ENCODE measurements at places on chromosomes 16 and 17.
A peak's percentile ranks its signal among the peaks of the same experiment; 100 is the strongest.

GRCh38 chr17:50550661-50551432 lies 3.9 kb downstream of the SPATA20 start:
- no peaks in the 10 kb centered on the region for H3K27me3 ChIP-seq
- DNase-seq = no peak
- no peaks in the 10 kb centered on the region for H3K4me1 ChIP-seq
- no peak overlapping the region for H3K4me3 ChIP-seq

- H3K4me1 ChIP-seq = no peaks in the 10 kb centered on the region
- no peak for DNase-seq
- H3K27me3 ChIP-seq = no peaks in the 10 kb centered on the region
- peaks cover 41% of the 10 kb centered on the region for H3K36me3 ChIP-seq
- H3K4me3 ChIP-seq = no peak overlapping the region
Measured at GRCh38 chr16:58010886-58011285, 9.7 kb downstream of the USB1 start.

DNA sequence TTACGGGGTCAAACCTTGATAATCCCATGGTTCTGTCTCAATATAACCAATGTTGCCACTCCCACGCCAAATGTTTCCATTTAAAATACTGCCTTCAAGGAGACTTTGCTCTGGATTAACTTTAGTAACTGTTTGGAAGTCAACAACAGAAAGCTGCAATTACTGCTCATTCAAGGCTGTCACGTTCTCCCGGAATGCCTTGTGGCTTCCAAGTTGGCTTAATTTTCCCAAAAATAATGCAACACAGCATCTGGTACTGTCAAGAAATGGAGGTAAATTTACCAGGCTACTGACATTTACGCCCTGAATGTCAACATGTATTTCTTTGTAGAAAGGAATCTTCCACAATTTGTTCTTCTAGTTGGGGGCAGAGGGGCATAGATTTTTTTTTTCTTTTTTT lies 38.2 kb downstream of the GPRC5B start:
- no peaks in the 10 kb centered on the region for H3K36me3 ChIP-seq
- H3K4me1 ChIP-seq = no peaks in the 10 kb centered on the region
- H3K27ac ChIP-seq = no peak overlapping the region
- no peak overlapping the region for H3K4me3 ChIP-seq
- DNase-seq = no peak
- H3K27me3 ChIP-seq = no peaks in the 10 kb centered on the region

GRCh38 chr16:21223787-21224186 lies 9.7 kb upstream of the ANKS4B start:
- no peak for DNase-seq
- peaks cover 7% of the 10 kb centered on the region for H3K27me3 ChIP-seq
- H3K27ac ChIP-seq = no peak overlapping the region

DNA sequence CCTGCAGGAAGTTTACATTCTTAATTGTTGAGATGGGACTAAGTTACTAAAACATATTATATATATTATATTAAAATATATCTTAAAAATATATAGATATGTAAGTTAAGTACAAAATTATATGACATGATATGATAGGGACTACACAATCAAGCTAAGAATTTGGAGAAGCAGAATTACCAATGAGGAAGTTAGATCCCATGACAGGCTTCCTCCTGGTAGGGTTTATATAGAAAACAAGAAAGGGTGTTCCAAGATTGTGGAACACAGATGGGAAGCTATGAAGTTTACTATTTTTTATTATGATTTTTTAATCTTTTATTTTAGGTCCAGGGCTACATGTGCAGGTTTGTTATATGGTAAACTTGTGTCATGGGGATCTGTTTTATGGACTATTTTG lies 260.8 kb upstream of the ZFHX3 start:
- no peak overlapping the region for H3K4me3 ChIP-seq
- H3K27ac ChIP-seq = no peak overlapping the region
- H3K27me3 ChIP-seq = no peaks in the 10 kb centered on the region
- H3K36me3 ChIP-seq = no peaks in the 10 kb centered on the region
- H3K4me1 ChIP-seq = no peaks in the 10 kb centered on the region

- H3K36me3 ChIP-seq = no peaks in the 10 kb centered on the region
- peaks cover 15% of the 10 kb centered on the region for H3K27me3 ChIP-seq
- H3K4me3 ChIP-seq = no peak overlapping the region
Measured at GRCh38 chr16:10839279-10839666, 20.7 kb upstream of the TVP23A start.

DNA sequence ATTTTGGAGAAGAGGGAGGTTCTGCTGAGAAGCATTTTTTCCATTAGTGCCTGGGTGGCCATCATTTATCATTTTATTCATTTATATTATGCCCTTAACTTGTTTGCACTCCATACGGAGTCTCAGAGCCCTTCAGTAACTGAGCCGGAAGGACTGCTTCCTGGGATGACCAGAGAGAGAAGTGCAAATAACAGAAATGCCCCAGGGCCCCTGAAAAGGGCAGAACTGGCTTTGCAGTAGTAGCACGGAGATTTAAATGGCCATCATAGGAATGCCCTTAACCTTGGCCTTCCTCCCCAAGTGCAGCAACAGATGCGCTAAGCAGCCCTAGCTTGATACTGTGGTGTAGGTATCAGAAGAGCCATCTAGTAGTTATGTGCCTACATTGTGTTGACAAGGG lies 58.5 kb downstream of the NUP93 start:
- peaks cover 9% of the 10 kb centered on the region for H3K36me3 ChIP-seq
- no peak overlapping the region for H3K4me3 ChIP-seq
- no peaks in the 10 kb centered on the region for H3K4me1 ChIP-seq
- H3K27ac ChIP-seq = no peak overlapping the region
- no peaks in the 10 kb centered on the region for H3K27me3 ChIP-seq

DNA sequence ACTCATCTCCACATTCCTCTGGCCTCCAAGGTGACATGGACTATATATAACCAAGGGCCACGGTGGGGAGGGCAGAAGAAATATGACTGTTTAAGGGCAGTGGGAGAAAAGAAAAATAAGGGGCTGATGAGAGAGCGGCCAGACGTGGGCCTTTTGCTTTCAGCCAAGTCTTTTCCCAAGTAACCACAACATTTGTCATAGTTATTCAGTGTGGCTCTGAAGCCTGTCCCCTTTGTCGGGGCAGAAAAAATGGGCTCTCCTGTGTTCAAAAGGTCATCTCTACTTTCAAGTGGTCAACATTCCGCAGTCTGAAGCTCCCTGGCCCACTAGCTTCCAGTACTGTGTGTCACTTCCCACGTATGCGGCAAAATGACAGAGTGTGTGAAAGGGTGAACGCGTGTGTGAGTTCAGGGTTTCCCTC lies 245.4 kb downstream of the NTN1 start:
- no peaks in the 10 kb centered on the region for H3K4me1 ChIP-seq
- H3K4me3 ChIP-seq = no peak overlapping the region
- no peak overlapping the region for H3K27ac ChIP-seq
- no peak for DNase-seq
- no peaks in the 10 kb centered on the region for H3K36me3 ChIP-seq

DNA sequence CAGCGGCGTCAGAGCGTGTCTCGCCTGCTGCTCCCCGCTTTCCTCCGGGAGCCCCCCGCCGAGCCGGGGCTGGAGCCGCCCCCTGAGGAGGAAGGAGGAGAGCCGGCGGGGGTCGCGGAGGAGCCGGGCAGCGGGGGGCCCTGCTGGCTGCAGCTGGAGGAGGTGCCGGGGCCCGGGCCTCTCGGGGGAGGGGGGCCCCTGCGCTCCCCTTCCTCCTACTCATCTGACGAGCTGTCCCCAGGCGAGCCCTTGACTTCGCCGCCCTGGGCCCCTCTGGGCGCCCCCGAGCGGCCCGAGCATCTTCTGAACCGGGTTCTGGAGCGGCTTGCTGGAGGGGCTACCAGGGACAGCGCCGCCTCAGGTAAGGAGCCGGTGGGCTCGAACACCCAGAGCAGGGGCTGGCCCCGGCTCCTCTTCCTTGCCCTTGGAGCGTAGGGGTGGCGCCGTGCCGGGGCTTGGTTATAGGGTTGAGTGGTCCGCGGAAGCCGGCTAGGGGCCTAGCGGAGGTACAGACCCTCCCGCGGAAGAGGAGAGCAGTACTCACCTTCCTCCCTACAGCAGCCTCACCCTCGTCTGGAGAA lies 841 bp downstream of the RAPGEFL1 start:
- no peak for DNase-seq
- H3K27ac ChIP-seq = no peak overlapping the region
- peaks cover 21% of the 10 kb centered on the region for H3K4me1 ChIP-seq
- peaks cover 12% of the 10 kb centered on the region for H3K36me3 ChIP-seq
- H3K27me3 ChIP-seq = no peaks in the 10 kb centered on the region

- no peaks in the 10 kb centered on the region for H3K27me3 ChIP-seq
- peaks cover 58% of the 10 kb centered on the region for H3K4me1 ChIP-seq
- H3K4me3 ChIP-seq = no peak overlapping the region
- H3K27ac ChIP-seq = no peak overlapping the region
- DNase-seq = no peak
Measured at GRCh38 chr16:29156511-29156910, 171.7 kb downstream of the LAT start.

DNA sequence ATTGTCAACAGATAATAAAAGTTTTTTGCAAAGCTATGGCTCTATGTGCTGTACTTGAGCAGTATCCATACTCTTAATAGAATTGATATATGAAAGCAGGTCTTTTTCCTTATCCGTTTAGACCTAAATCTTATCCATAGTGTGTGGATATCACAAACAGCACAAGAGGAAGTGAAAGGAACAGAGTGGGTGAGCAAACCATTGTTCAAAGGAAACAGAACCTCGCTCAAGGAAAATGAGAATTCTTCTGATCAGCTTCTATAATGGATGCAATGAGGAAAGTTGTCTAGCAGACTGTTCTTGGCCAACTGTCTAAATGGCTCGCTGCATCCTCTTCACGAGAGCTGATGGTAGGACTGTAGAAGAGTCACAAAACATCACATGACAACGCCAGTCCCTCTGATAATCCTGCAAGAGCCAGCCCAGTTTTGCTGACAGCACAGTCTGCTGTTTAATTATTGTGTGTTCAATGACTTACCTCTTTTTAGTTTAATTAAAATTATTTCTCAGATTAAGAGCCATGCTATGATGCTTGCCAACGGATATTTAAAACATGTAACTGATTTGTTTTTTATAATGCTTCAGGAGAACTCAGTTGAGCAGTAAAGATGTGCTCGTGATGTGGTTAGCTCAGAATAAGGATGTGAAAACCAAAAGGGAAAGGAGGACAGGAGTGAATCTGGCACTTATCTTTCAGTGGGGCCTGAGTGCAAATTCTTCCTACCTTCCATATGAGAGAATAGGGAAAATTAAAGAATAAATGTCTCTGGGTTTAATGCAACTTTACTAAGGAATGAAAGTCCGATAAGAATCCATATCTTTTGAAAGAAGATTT lies 38.5 kb downstream of the WWOX start:
- H3K27me3 ChIP-seq = no peaks in the 10 kb centered on the region
- H3K27ac ChIP-seq = no peak overlapping the region
- no peaks in the 10 kb centered on the region for H3K36me3 ChIP-seq

DNA sequence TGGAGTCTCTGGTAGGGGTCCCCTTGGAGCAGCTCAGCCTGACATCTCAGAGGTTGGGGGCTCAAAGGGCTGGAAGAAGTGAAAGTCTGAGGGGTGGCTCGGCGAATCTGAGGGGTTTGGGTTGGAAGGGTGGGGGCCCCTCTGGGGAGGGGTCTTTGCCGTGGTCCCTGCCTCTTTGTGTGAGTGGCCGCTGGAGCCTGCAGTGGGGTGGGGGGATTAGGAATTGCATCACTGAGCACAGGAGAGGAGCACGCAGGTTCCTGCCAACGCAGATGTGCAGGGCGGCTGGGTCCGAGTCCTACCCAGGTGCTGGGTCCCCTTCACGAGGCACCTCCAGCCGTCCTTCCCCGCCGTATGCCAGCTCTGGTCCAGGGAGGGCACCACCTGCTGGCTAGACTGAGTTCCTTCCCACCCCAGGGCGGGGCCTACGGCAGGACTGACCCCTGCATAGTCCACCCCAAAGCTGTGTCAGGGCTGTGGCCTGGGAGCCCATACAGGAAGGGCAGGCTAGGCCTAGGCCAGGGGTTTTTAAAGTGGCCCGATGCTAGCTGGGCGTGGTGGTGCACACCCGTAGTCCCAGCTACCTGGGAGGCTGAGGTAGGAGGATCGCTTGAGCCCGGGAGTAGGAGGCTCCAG lies 9.9 kb downstream of the FMNL1 start:
- peak overlapping the region; percentile 100 for H3K27ac ChIP-seq
- peaks cover 96% of the 10 kb centered on the region for H3K4me1 ChIP-seq
- H3K27me3 ChIP-seq = no peaks in the 10 kb centered on the region
- no peak overlapping the region for H3K4me3 ChIP-seq
- H3K36me3 ChIP-seq = peaks cover 56% of the 10 kb centered on the region

GRCh38 chr16:28986046-28986445 lies 1.2 kb downstream of the LAT start:
- H3K27ac ChIP-seq = peak overlapping the region; percentile 65
- no peaks in the 10 kb centered on the region for H3K27me3 ChIP-seq
- peaks cover 31% of the 10 kb centered on the region for H3K4me1 ChIP-seq
- H3K36me3 ChIP-seq = peaks cover 18% of the 10 kb centered on the region
- H3K4me3 ChIP-seq = peak overlapping the region; percentile 99
- DNase-seq = no peak

DNA sequence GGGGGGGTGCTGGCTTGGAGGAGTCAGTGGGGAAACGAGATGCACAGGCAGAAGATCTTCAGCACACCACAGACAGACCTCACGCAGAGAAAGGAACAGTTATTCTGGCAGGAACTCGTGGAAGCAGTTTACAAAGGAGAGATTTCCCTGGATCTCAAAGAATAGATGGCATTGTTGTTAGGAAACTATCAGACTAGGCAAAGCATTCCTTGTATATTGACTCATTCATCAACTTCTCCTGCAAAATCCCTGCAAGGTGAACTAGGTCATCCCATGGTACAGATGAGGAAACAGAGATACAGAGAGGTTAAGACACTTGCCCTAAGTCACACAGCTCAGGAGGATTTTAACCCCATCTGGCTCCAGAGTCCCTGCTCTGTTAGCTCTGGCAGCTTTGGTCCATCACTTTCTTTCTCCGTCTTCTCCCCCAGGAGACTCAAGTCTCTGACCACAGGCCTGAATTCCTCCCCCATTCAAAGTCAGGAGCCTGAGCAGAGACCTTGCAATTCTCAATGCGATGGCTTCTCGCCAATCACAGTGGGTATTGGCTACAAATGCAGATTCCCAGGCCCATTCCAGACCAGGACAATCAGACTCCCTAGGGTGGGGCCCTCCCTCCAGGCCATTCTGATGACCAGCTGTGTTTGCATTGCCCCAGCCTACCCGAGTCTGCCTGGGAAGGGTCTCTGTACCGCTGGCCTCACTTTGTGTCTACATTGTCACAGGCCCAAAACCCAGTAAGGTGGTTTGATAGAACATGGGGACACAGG lies 56.4 kb downstream of the LITAF start:
- no peak overlapping the region for H3K4me3 ChIP-seq
- no peaks in the 10 kb centered on the region for H3K27me3 ChIP-seq
- H3K4me1 ChIP-seq = no peaks in the 10 kb centered on the region
- no peaks in the 10 kb centered on the region for H3K36me3 ChIP-seq

GRCh38 chr16:57036945-57037344 lies 47.6 kb downstream of the NLRC5 start:
- peak overlapping the region; percentile 90 for H3K27ac ChIP-seq
- H3K4me3 ChIP-seq = no peak overlapping the region
- DNase-seq = no peak

- H3K4me1 ChIP-seq = peaks cover 4% of the 10 kb centered on the region
- peaks cover 8% of the 10 kb centered on the region for H3K27me3 ChIP-seq
- H3K27ac ChIP-seq = no peak overlapping the region
- peaks cover 43% of the 10 kb centered on the region for H3K36me3 ChIP-seq
Measured at GRCh38 chr16:88862968-88863367, 3.5 kb downstream of the PABPN1L start.

GRCh38 chr16:1772362-1772907 lies at the start of gene EME2:
Gene EME2, plus strand, starts transcription at chr16:1772810. Its CDS starts 418 bp downstream, at chr16:1773228.
- peaks cover 45% of the 10 kb centered on the region for H3K4me1 ChIP-seq
- H3K4me3 ChIP-seq = peak within 1 kb of the TSS; percentile 67
- DNase-seq = peak; percentile 39
- H3K36me3 ChIP-seq = peaks cover 12% of the 10 kb centered on the region
- no peaks in the 10 kb centered on the region for H3K27me3 ChIP-seq

GRCh38 chr16:25978218-25978617 lies 286.5 kb downstream of the HS3ST4 start:
- no peaks in the 10 kb centered on the region for H3K27me3 ChIP-seq
- H3K4me1 ChIP-seq = no peaks in the 10 kb centered on the region
- DNase-seq = no peak
